EH (cell line): ENCODE measurements at places on chromosomes 13 and 19.

DNA sequence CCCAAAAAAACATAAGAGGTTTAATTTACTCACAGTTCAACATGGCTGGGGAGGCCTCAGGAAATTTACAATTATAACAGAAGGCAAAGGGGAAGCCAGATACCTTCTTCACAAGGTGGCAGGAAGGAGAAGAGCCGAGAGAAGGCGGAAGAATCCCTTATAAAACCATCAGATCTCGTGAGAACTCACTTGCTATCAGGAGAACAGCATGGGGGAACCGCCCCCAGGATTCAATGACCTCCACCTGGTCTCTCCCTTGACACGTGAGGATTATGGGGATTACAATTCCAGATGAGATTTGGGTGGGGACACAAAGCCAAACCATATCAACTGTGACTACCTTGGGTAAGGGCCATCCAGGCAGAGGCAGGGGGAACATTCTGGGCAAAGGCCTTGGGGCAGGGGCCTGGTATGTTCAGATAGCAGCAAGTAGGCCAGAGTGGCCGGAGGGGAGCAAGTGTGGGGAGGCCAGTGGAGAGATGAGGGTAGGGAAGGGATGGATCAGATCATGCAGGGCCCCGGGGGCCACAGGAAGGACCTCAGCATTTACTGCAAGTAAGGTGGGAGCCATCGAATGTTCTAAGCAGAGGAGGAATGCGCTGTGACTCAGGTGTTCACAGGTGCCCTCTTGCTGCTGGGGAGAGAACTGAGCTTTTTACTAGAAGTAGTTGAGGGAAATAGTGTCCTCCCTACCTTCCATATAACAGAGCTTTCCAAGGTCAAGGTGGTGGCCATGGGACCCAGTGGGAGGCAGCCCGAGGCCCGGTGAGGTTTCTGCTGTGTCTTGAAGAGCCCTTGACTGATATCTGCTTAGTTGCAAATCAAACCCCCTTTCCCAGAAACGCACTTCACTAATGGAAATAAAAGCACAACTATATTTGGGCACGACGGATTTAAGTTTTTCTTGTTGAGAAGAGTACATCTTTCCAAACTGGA is 18.0 kb downstream of the RAB3D start:
- DNase-seq: no peak

GRCh38 chr19:23321953-23322549 is 71.9 kb upstream of the ZNF724 start:
- no peak for DNase-seq

DNA sequence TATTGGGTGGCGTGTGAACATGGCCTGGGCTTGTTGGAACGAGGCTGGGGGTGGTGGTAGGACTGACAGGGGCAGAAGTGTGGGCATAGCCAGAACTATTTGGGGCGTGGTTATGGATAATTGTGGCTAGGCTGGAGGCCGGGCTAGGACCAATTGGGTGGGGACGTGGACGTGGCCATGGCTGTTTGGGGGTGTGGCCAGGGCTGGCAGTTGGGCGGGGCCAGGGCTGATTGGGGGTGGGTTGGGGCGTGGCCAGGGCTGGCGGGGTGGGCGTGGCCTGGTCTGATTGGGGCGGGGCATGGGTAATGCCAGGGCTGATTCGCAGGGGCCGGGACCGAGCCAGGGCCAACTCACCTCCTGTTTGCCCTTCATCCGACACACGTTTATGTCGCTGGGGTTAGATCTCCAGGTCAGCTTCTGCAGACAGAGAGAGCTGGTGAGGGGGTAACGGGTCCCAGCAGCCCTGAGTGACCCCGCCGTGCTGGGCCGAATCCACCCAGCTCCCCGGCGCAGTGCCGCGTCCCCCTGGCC is 2.8 kb downstream of the SEMA6B start:
- peak; percentile 33 for DNase-seq

DNA sequence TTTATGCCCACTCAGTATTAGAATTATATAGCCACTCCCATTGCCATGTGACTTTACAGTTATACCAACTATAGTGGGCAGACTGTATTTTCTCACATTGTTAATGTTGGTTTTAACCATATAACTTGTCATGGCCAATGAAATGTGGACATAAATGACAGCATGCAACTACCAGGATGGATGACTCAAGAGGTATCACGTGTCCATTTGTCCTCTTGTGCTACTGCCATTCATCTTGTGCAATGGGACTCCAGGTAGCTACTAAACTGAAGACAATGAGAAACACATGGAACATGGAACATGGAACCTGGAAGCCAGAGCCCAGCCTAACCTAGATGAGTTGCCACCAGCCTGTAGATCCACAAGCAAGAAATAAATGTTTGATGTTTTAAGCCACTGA is 242.7 kb upstream of the IPO5 start:
- no peak for DNase-seq

- peak; percentile 31 for DNase-seq
These were observed 249.3 kb upstream of the HTR2A start for GRCh38 chr13:47146136-47146535.

DNA sequence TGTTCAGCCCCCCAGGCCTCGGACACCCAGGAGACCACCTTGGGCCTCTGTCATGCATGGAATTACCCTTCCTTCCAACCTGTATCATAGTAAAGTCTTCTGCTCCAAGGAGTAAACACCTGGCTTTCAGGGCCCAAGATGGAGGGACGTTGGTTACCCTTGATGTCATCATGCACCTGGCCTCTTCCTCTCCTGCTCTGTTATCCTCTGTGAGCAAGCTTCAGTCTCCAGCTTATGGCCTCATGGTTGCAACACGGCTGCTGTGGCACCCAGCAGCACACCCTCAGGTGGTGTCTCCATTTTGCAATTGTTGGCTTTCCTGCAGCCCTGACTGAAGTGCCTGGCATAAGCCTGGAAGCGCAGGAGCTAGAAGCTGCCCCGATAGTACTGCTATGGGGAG is 4.0 kb upstream of the OVOL3 start:
- DNase-seq: no peak

DNA sequence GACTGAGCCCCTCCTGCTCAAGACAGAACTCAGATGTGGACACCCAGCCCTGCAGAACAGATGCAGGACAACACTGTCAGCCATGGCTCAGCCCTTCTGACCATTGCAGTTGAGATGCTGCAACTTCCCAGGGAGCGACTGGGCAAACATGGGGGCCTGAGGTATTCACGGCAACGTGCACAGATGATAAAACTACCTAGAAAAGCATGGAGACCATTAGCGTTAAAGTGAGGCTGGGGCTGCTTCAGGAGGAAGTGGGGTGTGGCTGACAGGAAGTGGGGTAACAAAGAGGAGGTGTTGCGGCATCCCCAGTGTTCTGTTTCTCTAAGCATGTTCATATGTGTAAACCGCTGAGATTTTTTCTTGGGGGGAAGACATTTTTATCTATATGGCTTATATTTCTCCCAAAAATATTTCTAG is 1.3 kb upstream of the SIGLEC9 start:
- no peak for DNase-seq

GRCh38 chr19:46764817-46765291 is 18.6 kb upstream of the STRN4 start:
- no peak for DNase-seq

DNA sequence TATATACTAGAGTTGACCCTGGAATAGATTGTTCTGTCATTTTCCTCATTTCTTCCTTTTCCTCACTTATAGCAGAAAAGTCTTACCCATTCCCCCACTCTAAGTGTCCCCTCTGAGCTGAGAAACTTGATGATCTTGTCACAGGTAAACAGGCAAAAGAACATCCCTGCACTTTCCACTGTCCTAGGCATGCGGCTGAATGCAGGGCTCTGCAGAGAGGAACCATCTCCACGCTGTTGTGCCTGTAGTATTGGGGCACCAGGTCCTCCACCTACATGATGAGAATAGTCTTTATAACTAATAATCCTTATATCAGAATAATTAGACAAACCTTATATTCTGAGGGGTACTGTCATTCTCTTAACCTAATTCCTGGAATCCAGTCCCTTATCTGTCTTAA is 211.3 kb downstream of the RBM26 start:
- no peak for DNase-seq

GRCh38 chr19:43628646-43629326 is 9.4 kb upstream of the ZNF428 start:
- no peak for DNase-seq

- DNase-seq: peak; percentile 15
These were observed 33.5 kb upstream of the SPRY2 start for GRCh38 chr13:80374444-80374843.

- DNase-seq: no peak
These were observed 16.5 kb downstream of the C2CD4C start for GRCh38 chr19:392375-392970.

DNA sequence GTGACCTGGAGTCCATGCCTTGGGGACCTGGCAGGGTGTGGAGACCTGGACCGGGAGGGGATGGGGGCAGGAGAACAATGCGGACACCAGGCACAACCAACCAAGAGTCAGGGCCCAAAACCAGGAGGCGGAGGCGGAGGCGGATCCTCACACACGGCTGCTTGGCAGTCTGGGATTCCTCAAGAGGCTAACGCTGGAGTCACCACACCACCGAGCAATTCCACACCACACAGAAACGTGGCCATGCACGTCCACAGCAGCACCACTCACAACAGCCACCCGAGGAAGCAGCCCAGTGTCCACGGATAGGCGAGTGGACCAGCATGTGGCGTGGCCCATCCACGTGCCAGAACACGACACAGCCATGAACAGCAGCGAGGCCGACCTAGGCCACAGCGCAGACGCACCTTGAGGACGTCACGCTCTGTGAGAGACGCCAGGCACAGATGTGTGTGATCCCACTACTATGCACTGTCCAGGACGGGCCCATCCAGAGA is 17.7 kb downstream of the SBNO2 start:
- no peak for DNase-seq

GRCh38 chr19:11337080-11337479 is 2.4 kb downstream of the RAB3D start:
- DNase-seq: no peak

DNA sequence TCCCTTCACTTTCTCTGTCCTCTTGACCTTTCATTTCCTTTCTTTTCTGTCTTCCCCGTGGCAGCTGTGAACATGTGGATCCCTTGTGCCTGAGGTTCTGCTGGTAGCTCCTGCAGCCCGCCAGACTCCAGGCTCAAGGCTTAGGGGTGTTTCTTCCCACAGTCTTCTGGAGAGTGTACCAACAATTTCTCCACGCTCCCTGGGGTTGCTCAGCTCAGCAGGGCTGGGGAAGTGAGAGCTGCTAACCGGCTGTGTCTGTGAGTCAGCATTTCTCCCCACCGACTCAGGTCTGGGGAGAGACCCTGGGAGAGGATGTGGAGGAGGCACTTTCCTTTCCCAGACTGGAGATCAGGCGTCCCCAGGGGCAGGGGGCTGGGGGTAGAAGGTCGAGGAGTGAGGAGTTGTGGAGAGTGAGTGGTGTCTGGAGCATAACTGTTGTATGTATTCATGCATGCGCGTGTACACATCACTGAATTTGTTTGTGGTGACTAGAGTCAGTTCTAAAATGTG is 193.6 kb downstream of the KCNRG start:
- peak; percentile 63 for DNase-seq

DNA sequence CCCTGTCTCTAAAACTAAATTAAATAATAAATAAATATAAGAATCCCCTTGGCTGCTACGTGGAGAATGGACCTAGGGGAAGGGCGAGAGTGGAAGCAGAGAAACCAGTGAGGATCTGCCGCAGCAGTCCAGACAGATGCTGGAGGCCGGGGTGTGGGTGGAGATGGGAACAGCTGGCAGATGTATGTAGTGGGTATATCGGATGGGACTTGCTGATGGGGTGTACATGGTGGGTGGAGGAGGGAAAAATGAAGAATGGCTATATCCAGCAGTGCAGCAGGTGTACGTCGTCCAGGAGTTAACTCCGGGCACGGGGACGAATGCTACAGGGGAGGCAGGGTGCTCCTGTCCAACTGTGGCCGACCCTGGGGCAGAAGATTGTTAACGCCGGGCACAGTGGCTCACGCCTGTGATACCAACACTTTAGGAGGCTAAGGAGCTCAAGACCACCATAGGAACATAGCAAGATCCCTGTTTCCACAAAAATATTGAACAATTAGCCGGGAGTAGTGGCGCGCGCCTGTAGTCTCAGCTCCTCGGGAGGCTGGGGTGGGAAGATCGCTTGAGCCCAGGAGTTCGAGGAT is 654 bp downstream of the CEP89 start:
- DNase-seq: peak; percentile 3

GRCh38 chr13:51579676-51580075 is 4.6 kb upstream of the WDFY2 start:
- no peak for DNase-seq

- no peak for DNase-seq
These were observed 83.4 kb upstream of the GPR183 start for GRCh38 chr13:99390601-99391000.

- no peak for DNase-seq
These were observed 130.0 kb downstream of the ATP11A start for GRCh38 chr13:112819816-112820215.
